ENCODE measurements at places on chromosomes 5 and 9.

- no peak for DNase-seq
Observed at GRCh38 chr9:136257381-136258298, 12.0 kb upstream of the QSOX2 start.

DNA sequence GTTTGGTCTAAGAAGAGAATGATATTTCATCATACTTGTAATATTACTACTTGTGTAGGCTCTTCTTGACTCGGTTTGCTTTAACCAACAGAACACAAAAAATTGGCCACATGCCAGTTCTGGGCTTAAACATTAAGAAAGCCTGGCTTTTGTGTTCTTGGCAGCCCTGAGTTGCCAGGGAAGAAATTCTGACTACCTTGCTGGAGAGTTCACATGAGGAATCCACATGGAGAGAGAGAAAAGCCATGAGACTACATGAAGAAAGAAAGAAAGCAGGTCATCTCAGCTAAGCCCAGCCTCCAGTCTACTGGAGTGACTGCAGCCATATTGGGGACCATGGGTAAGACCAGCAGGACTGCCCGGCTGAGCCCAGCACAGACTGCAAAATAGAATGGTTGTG, 524.8 kb downstream of the RAB3C start:
- DNase-seq, result no peak

GRCh38 chr5:95743232-95743631, 12.1 kb downstream of the RHOBTB3 start:
- no peak for DNase-seq

DNA sequence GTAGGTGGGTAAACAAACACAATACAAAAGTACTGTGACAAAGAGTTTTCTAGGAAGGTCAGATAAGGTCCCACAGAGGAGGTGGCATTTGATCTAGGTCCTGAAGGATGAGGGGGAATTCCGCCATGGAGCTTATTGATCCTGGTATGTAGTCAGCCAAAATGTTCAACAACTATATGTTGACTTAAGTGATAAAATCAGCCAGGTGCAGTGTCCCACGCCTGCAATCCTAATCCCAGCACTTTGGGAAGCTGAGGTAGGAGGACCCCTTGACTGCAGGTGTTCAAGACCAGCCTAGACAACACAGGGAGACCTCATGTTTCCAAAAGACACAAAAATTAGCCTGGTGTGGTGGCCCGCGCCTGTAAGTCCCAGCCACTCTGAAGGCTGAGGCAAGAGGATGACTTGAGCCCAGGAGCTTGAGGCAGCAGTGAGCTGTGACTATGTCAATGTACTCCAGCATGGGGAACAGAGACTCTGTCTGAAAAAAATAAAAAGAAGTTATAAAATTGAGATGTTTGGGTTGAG, 46.4 kb upstream of the PLIN2 start:
- no peak for DNase-seq

GRCh38 chr5:74948031-74948546, 81.9 kb upstream of the FAM169A start:
- DNase-seq, result no peak

- no peak for DNase-seq
Observed at GRCh38 chr5:10984021-10984715, 223.1 kb upstream of the DAP start.

GRCh38 chr5:117812861-117813260, 1175.5 kb downstream of the DTWD2 start:
- no peak for DNase-seq

GRCh38 chr9:121691890-121692289, 40.5 kb downstream of the DAB2IP start:
- no peak for DNase-seq

DNA sequence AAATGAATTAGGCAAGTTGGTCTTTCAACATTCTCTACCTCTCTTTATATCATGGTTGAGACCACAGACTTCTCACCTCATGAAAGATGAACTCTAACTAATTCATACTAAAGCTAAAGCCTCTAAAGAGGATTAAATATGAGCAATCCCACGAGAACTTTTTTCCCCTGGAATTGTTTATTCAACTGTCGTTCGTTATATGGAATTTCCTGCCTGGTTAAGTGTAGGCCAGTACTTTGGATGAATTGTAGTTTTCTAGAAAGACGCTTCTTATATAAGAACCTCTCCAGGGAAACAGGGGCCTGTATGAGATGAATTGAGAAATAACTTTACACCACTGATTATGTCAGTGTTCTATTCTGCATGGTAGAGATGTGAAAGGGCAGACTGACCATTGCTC, 42.9 kb downstream of the PDCD1LG2 start:
- peak; percentile 27 for DNase-seq

DNA sequence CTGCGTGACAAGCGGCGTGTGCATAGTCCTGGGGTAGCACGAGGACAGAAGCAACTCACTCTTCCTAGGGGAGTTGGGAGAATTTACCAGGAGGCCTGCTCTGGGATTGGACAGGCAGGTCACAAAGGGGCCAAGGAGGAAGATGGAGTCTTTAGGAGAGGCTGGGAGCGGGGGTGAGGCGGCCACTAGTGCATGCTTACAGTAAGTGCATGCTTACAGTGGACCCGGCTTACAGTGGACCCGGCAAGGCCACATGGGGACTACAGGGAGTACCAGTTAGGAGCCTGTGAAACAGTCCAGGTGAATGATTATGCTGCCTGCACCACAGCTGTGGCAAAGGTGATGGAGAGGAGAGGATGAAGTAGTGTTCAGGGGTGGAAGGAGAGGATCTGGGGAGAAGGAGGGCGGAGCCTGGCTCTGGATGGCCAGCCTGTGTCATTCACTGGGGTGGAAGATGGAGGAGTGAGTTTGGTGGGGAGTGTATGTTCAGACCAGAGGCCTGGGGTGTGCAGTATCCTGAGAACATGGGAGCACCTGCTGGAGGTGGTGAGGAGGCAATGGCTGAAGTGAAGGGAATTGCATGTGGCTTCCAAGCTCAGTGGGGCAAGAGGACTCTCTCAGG, 78.7 kb downstream of the CRB2 start:
- no peak for DNase-seq

DNA sequence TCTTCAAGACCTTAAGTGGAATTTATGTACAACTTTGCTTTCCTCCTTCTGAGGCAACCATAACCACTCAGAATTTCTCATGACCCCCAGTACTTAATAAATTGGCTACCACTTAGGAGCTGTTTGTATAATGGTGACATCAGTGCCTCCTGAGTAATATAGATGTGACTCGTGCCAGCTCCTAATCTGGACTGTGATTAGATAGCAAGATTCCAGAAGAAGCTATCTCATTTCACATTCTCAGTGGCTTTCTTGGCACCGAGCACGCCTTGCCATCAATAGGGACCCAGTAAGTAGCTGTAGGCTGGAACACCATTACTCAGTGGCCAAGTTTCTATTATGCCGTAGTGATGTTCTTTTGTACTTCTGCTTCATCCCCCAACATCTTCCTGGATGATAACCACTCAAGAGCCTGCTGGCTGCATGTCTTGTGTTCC, 228.8 kb downstream of the CD180 start:
- no peak for DNase-seq

- DNase-seq, result peak; percentile 71
Observed at GRCh38 chr5:72366324-72366976, 46.3 kb downstream of the PTCD2 start.

GRCh38 chr9:14219850-14220249, 94.1 kb downstream of the NFIB start:
- DNase-seq, result no peak

DNA sequence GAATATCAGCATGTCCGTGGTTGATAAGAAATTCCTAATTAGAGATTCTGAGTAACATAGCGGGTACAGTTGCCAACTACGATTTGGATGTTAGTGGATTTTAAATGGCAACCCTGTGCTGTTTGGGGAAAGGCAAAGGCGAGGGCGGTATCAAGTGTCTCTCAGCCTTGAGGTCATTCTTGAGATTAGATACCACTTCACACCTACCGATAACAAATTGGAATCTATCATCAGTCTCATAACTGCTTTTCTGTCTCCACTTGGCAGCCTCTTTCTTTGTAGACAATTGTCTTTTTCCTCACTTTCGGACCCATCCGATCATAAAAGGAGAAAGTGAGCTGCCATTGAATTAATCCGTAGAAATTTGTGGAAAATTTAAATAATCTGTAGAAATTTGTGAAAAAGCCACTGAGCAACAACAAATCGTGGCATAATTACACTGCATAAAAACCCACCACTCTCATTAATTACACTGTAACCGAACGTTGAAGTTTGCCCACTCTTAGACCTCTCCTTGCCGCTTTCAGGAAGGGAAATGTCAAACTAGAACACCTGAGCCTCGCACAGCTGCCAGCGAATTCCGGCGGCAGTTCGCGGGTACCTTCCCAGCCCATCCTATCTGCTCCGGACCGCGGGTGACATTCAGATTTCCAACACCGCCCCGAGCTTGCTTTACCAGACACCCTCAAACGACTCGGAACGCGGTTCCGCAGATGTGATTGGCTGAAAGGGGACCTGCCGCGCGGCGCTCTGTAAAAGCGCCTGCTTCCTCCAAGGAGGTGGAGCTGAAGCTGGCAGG, 849 bp upstream of the RGMB start:
- DNase-seq, result peak; percentile 86

- DNase-seq, result no peak
Observed at GRCh38 chr5:179185256-179185940, 125.2 kb downstream of the ZNF354C start.

- no peak for DNase-seq
Observed at GRCh38 chr9:1238407-1238806, 188.2 kb downstream of the DMRT2 start.

DNA sequence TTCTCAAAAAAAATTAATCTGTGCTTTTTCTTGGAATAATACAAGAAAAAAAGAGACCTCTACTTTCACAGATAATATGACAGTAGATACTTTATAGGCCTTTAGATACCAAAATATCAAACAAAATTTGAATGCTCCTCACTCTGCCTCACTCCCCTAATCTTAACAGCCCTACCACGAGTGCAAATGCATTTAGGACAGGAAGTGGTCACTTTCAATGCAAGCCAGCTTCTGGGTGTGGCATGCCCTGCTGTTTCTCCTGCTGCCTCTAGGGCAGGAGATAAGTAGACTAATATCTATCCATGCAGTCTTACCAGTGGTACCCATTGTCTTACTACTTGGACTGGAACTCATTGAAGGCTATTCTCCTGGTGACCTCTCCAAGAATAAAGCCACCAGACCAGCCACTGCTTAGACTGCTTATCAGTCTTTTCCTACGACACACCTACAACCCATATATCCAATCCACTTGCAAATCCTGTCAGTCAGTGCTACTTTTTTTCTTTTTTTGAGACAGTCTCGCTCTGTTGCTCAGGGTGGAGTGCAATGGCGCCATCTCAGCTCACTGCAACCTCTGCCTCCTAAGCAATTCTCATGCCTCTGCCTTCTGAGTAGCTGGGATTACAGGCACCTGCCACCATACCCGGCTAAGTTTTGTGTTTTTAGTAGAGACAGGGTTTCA, 23.0 kb downstream of the FRRS1L start:
- peak; percentile 30 for DNase-seq

DNA sequence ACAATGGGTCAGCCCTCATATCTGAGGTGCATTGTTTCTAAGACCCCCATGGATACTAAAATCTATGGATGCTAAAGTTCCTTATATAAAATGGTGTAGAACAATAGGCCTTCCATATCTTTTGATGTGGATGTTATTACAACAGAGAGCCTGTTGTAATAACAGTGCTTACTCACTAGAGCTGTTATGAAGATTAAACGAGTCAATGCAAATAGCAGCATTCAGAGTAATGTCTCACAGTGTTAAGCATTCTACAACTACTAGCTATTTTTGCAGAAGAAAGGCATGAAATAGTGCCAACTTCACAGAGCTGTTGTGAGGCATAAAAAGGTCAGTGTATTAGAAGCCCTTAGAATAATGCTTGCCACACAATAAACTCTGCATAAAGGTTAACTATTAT, 13.0 kb downstream of the CHSY3 start:
- DNase-seq, result no peak

- peak; percentile 6 for DNase-seq
Observed at GRCh38 chr9:104279535-104280177, 185.5 kb downstream of the SMC2 start.

DNA sequence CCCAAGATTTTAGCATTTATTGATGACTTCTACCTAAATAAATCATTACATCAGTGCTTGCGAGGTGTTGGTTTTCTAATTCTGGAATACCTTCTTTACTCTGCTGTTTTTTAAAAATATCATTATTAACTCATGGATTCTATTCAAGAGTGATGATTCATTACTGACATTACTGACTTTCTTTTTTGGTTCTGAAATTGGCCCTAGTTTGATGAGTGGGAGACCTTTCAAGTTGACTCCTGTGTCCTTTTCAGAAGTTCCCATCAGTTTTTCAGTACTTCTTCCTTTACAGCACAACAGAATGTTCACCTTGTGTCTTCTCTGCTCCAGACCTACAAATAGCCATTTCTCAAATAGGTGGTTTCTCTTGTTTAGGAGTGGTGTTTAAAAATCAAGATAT, 114.1 kb downstream of the PCSK5 start:
- DNase-seq, result no peak

- DNase-seq, result peak; percentile 11
Observed at GRCh38 chr5:131587541-131587940, 47.5 kb downstream of the RAPGEF6 start.

- no peak for DNase-seq
Observed at GRCh38 chr5:173310218-173310769, 17.9 kb downstream of the STC2 start.

- DNase-seq, result no peak
Observed at GRCh38 chr5:54539001-54539400, 21.4 kb downstream of the SNX18 start.

DNA sequence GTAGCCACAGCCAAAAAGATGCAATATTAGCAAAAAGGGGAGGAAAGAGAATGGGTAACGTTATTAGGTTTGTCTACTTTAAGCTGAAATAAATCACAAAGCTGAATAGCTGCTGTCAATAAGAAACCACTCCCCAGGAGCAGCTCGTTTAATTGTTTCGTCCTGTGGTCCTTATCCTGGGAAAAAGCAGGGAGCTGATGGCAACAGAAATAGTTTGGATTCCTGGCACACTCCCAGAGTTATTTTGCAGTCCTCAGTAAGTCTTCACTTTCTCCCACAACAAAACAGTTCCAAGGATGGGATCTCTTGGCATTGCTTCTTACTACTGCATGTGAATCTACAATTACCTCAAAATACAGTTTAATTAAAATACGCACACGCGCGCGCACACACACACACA, 28.8 kb downstream of the FRMD3 start:
- peak; percentile 38 for DNase-seq

DNA sequence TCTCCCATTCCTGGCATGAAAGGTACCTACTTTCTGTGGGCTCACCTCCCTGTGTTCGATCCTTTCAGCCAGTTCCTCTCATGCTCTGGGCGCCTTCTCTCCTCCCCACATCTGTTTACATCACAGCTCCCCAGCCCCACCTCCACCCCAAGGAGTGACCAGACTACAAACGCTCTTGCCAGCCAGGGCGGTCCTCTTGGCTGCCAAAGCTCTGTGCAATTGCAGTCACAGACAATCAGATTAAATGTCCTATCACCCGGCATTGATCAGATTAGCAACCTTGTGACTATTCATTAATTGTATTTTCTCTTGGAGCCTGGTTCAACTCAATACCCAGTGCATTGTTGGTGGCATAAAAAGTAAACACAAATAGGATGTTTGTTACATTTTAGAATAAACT, 211.2 kb upstream of the TBCA start:
- no peak for DNase-seq
